Muscle of arm (tissue), 14 donors: ENCODE measurements at places on chromosomes 1 and 21.

GRCh38 chr1:89894210-89895201, 73.7 kb downstream of the LRRC8D start:
- no peak for DNase-seq

DNA sequence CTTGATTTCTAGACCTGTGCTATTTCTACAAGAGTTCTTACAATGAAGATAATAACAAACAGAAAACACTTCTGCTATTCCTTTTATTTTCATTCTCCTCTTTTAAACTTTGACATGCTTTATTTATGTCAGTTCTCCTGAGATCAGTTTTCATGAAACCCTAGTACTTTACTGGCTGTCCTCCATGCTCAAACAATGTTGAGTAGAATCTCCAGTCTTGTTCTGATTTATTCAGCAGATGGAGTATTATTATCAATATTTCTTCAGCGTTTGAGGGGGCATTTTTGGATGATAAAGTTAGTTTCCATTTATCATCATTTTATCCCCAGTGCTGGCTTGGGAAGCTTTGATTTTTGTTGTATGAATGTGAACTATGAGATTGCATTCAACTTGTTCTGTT, 85.9 kb upstream of the WARS2 start:
- DNase-seq = peak; percentile 64

DNA sequence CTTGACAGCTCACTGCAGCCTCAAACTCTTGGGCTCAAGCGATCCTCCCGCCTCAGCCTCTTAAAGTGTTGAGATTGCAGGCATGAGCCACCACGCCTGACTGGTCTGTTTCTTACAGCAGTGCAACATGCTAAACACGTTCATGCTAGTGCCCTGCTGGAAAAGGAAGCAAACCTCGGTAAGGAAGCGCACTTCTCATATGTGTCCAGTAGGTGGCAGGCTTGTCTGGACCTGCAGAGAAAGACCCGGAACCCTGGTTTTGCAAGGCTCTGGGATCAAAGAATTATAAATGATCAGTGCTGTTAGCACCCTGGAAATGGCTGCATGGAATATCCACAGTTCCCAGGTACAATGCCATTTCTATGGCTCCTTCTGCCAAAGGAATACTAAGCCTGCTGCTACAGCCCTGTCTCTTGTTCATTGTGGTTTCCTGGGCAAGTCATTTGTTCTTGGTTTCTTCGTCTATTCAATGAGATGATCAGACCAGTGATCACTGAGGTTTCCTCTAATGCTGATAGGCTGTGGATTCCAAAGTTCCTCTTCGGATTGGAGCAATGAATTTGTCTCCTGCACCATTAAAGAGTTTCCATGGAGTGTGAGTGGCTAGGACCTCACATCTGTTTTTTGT, 15.9 kb downstream of the RNU5D-1 start:
- DNase-seq = peak; percentile 71

- DNase-seq = no peak
Measured at GRCh38 chr1:156876281-156876680, 15.6 kb downstream of the NTRK1 start.

GRCh38 chr1:3898994-3899753, 898 bp downstream of the C1orf174 start:
- no peak for DNase-seq

GRCh38 chr1:180204231-180204630, 25.8 kb upstream of the LHX4 start:
- DNase-seq = no peak

DNA sequence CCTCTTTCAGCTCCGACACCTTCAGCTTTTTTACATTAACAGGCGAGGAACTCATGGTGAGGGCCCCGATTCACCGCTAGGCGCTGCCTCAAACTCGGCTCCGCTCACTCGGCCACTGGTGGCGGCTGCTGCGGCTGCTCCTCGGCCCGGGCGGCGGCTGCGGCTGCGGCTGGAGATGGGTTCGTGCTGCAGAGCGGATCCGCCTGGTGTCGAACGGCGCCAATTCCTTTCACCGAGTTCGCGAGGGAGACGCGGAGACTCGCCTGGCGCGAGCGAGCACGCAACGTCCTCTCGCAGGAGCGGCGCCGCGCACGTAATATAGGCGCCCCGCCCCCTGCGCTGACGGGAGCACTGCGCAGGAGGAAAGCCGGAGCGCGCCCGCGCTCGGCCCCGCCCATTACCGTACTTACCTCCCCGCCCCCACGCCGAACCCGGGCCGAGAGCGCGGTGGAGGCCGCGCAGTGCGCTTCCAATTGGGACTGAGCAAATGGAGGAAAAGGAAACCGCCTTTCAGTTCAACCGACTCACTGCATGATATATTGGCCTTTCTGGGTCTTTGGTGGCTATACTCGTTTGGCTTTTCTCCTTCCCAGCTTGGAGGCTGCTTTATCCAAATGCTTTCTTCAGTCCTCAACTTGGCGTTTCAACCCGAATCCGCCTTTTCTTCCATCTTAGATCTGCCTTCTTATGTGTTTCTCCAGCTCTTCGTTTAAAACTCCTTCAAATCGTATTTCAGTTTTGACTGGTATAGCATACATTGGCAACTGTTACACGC, at the start of gene HNRNPU:
TSS of gene HNRNPU (minus strand) at position 291 of the 775 bp plus-strand sequence. CDS start at position 55, 236 bp downstream.
- peak; percentile 99 for DNase-seq

GRCh38 chr1:53648516-53648915, 90.4 kb downstream of the GLIS1 start:
- DNase-seq = no peak

- no peak for DNase-seq
Measured at GRCh38 chr1:187451238-187451637, 622.5 kb downstream of the PLA2G4A start.

GRCh38 chr1:204288021-204288588, 71.6 kb downstream of the PLEKHA6 start:
- no peak for DNase-seq

- peak; percentile 60 for DNase-seq
Measured at GRCh38 chr1:233246965-233247364, 48.6 kb downstream of the PCNX2 start.

GRCh38 chr1:97166626-97167025, 445.0 kb downstream of the PTBP2 start:
- DNase-seq = no peak

DNA sequence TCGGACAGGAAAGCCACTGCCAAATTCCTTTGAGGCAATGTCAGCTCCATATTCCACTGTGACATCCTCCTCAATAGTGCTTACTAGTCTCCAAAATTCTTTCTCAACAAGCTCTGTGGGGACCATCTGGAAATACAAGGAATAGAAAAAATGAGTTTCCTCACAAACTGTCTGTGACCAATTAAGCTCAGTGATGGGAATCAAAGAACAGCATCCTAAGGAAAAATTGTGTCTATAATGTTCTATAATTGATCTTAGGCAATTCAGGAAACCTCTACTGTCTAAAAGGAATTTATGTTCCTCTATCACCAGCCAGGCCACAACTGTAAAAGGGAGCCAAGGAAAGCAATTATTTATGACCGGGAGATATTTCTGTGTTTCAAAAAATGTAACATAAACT, 46.1 kb upstream of the SYT2 start:
- DNase-seq = no peak

- no peak for DNase-seq
Measured at GRCh38 chr1:92038695-92039346, 9.0 kb downstream of the EPHX4 start.

DNA sequence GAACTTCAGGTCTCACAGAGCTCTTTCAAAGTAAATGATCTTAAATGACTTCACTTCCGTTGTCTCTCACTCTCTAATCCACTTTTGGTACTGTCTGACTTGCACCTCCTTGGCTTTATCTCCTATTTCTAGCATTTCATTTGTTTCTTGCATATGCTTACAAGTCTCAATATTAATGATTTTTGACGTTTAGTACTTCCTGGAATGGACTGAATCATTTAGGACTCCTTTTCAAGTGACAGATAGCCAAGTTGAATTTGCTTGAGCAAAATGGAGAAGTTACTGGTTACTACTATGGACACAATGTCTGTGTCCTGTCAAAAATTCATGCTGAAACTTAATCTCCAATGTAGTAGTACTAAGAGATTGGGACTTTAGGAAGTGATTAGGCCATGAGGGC, 7.0 kb upstream of the SGIP1 start:
- no peak for DNase-seq

GRCh38 chr1:35559317-35559944, 1.8 kb downstream of the NCDN start:
- DNase-seq = no peak

- no peak for DNase-seq
Measured at GRCh38 chr1:32239790-32240139, 7.3 kb upstream of the FAM167B start.

- DNase-seq = peak; percentile 67
Measured at GRCh38 chr1:29235955-29236711, at the start of gene PTPRU. TSS of gene PTPRU (plus strand) at chr1:29236522. CDS start at chr1:29236645, 123 bp downstream.

GRCh38 chr1:89706700-89707012, 73.7 kb downstream of the LRRC8C start:
- no peak for DNase-seq

DNA sequence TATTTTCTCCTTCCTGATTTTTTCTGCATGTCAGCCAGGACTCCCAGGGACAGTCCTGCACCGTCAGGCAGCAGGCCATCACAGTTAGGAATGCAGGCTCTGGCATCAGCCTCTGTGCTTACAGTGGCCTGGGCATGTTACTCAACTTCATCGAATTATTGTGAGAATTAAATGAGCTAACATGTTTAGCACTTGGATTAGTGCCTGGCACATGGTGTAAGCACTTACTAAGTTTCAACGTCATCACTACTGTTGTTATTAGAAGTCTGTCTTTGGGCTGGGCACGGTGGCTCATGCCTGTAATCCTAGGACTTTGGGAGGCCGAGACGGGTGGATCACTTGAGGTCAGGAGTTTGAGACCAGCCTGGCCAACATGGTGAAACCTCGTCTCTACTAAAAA, 45.1 kb downstream of the SCCPDH start:
- DNase-seq = no peak

- peak; percentile 73 for DNase-seq
Measured at GRCh38 chr1:56584910-56585528, 5.7 kb upstream of the PLPP3 start.

DNA sequence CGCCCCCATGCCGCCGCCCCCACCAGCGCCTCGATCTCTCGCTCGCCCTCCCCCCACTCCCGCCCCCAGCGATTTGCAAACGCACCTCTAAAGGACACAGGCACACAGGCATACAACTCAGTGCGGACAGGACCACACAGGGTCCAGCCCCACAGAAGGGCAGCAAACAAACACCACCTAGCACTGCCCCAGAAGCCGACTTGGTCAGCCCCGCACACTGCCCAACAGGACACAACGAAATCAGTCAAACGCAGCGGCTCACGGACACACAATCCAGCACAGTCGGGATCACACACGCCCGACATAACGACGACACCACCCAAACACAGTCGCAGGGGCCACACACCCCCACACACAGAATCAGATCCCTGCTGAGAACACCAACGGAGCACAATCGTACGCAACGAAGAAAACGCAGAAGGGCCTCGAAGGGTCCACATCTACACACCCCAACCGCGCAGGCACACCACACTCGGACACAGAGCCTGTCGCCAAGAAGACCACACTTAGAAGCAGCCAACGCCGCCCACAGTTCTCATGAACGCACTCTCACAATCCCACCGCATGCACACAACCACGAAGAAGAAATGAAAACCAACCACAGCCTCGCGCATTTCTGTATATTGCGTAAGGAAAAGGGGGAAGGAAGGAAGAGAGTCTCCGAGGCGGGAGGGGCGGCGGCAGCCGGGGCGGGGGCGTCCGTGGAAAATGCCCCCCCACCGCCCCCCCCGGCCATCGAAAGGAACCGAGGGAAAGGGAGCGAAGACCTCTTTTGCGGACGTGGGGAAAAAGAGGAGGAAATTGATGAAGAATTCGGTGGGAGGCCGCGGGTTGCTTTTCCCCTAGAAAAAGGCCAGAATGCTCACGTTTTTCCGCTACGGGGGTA, 481 bp downstream of the TAL1 start:
- DNase-seq = peak; percentile 67

- DNase-seq = no peak
Measured at GRCh38 chr1:33396188-33397124, 34.4 kb downstream of the PHC2 start.

DNA sequence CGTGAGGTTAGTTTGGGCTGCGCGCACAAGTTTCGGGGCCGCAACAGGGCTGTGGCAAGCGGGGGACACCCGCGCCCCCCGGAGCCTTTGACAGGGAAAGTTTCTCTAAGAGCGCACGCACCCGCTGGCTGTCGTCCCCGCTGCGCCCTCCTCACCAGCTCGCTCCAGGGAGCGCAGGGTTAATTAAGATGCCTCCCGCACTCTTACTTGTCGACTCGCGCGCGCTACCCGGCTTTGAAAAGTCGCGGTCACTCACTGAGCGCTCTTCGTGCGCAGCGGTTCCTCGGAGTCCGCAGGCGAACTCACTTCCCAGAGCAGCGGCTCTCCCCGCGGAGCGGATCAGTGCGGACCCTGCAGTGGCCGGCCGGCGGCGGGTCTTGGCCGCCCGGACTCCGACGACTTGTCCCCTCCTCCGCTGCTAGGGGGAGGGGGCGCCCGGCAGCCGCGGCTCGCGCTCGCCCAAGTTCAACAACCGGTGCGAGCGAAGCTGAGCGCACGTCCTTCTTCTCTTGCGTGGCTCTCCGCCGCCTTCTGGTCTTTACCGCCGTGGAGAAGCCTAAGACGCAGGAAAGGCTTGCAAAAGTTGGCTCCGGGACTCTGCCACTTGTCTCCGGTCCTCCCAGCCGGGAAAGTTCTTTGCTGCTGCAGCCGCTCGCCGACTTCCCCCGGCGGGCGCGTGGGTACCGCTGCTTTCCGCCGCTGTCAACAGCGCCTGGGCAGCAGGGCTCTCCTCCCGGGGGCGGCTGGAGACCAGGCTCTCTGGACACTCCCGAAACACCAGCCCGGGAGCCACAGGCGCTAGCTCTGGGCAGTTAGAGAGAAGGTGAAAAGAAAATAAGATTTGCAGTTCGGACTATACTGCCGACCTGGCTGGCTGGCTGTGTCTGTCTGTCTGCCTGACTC, 506 bp downstream of the JUN start:
- peak; percentile 66 for DNase-seq

GRCh38 chr1:201673093-201673492, 134.2 kb downstream of the NAV1 start:
- no peak for DNase-seq

DNA sequence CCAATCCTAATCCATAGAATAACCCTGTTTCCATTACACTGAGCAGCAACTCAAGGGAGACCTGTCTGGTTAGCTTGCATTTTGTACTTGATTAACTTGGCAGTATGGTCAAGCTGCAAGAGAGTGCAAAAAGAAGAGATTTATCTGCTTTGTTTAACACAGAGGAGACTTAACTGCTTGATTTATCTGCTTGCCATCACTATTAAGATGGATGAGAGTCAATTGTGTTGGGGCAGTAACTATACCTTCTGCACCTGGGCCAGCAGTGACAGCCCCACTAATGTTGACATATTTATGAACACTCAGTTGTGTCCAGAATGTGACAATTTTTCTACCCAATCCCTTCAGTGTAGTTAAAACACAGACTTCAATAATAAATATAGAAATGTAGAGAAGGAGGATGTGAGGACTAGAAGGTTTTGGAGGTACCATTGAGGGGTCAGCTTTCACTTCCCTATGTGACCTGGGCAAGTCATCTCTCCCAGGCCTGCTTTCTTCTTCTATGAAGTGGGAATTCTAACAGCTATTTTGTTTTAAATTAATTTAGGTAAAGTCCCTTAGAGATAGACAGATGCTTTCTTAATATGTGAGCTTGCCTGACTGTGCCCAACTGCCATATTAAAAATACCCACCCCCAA, 159.1 kb upstream of the KCNK2 start:
- no peak for DNase-seq
